DMS 273 treated with DMSO at 0.1 percent for 48 hours (cell line): ENCODE measurements at places on chromosomes 1 and 21.

GRCh38 chr1:100517515-100517914 lies 20.4 kb upstream of the GPR88 start:
- DNase-seq = no peak

DNA sequence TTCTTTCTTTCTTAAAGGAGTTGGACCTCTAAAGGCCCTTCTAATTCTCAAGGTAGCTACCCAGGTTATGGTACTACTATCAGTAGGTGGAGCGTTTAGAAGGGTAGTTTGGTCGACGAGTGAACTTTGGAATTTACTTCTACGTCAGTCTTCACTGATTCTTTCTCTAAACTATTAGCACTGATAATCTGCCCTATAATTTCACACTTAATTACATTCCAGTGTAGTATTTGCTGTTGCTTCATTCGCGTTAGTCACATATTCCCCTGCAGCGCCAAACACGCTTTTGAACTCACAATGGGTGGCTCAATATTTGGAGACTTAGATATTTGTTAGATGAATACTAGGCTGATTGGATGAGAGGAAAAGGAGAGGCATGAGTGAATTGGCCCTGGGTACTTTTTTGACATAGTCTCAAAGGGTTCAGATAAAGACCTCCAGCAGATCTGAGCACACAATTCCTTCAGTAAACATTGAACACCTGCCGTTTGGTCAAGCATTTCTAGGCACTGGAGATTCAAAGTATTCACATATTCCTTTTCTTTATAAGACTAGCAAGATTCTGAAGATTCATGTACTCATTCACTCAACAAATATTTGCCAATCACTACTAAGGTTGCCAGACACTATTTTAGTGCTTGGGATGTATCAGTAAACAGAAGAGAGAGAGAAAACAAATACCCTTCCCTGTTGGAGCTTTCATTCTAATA lies 929 bp upstream of the FOXJ3 start:
- no peak for DNase-seq

GRCh38 chr1:202164271-202165037 lies 4.1 kb upstream of the PTPN7 start:
- no peak for DNase-seq

GRCh38 chr1:226482975-226483700 lies 65.4 kb upstream of the STUM start:
- DNase-seq = peak; percentile 26

DNA sequence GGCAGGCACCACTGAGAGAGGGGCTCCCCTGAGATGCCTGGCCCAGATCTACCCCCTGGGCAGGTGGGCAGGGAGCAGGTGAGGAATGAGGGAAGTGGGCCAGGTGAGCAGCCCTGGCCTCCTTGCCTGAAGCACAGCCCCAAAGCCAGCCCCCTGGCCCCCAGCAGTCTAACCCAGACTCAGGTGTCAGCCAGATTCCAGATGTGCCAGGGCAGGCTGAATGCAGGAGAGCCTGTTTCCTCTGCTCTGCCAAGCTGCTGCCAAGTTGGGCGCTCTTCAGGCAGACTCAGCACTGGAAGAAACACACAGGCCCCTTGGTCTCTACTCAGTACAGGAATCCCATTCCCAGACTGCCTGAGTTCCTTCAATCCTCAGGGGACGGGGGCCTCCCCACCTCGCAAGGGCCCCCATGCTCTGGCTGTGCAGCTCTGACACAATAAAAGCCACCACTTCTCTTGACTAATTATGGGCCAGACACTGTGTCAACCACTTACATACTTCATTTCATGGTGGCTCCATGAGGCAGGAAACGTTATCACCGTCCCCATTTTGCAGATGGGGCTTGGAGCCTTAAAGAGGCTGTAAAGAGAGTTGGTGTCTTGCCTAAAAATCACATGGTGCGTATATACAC lies 20.4 kb downstream of the ARHGEF19 start:
- DNase-seq = no peak

DNA sequence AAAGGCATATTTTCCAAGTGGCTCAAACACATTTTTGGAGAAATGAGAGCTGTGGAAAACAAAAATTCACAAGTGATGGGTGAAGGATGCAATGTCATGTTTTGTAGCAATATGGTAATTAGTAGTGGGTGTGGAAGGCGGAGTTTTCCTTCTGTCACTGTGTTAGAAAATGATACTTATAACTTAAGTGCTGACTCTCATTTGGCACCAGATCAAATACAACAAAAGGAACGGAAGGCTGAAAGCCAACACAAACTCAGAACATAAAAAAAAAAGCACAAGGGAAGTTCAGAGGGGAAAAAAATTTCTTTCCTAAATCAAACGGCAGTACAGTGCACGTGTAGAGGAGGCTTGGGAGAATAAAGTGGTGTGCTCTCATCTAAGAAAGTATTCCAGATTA lies at the start of gene TNFSF18:
Gene TNFSF18 (minus strand): TSS at position 77 of the 400 bp plus-strand sequence. CDS start 45 bp downstream, at position 32.
- peak; percentile 46 for DNase-seq

- DNase-seq = no peak
Measured at GRCh38 chr1:118987468-118988185, 516 bp downstream of the TBX15 start.

- no peak for DNase-seq
Measured at GRCh38 chr1:26831546-26832248, 5.2 kb downstream of the ZDHHC18 start.

DNA sequence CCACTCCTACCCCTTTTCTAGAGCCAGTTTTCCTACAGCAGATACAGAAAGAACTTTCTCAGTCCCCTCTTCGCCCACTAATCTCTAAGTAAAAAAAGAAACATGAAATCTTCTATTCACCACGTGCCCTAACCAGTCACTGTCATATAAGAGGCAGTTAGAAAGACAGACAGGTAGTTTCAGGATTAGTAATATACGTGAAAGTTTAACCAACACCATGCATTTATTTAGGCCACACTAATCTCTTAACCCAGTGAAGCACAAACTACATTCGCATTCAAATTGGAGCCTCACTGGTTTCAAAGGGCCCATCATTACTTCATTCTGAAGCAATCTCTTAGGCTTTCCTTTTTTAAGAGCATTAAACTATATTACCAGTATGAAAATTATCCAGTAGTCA lies 10.1 kb downstream of the GPATCH2 start:
- no peak for DNase-seq

DNA sequence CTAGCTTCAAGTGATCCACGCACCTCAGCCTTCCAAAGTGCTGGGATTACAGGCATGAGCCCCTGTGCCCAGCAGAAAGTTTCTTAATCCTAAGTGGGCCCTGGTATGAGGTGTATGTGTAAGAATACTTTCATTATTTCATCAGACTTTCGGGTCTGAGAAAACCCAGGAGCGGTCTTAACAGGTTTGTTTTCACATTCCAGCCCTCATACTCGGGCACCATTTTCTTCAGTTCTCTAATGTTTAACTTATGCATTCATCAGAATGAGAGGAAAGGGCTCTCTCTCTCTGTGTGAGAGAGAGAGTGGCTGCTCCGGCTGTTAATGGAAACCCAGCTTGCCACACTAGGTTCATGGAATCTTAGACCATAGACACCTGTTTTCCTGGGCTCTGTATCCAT lies 4.2 kb upstream of the PADI1 start:
- no peak for DNase-seq

GRCh38 chr1:23865543-23865930 lies 2.6 kb downstream of the FUCA1 start:
- DNase-seq = no peak

DNA sequence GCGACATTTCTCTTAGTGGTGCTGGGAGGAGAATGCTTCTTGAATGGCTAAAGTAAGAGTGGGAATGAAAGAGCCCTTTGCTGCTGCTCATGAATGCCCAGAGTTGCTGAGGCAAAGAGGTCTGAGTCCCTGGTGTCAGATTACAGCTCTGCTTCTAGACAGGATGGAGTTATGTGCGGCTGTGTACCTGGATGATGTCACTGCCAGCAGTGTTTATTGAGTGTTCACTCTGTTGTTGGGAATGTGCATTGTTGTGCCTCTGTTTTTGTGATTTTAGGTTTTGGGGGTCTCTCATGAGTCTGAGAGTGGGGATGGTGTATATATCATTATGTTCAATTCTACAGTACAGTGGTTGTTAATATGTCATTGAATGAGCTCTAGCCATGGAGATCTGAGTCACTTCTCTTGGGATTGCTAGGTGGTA lies 2.7 kb downstream of the CDC14A start:
- peak; percentile 29 for DNase-seq

- no peak for DNase-seq
Measured at GRCh38 chr1:226661965-226662364, 77.1 kb downstream of the ITPKB start.

- no peak for DNase-seq
Measured at GRCh38 chr21:14886001-14886400, 178.8 kb downstream of the NRIP1 start.

DNA sequence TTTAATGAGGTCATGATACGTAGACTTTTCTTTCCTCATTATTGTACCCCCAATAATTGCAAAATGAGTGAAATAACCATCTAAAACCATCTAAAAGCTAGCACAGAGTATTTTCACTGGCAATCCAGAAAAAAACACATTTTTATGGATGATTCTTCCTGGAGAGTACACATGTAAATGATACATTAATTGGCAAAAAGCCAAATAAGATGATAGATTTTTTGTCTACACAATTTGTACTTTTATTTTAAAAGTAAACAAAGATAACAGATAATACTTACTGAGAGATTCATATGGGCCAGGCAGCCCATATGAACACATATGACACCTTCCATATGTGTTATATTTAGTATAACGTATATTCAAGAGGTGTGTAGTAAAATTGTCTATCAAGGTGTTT lies 2.5 kb upstream of the KRTAP19-7 start:
- DNase-seq = no peak

DNA sequence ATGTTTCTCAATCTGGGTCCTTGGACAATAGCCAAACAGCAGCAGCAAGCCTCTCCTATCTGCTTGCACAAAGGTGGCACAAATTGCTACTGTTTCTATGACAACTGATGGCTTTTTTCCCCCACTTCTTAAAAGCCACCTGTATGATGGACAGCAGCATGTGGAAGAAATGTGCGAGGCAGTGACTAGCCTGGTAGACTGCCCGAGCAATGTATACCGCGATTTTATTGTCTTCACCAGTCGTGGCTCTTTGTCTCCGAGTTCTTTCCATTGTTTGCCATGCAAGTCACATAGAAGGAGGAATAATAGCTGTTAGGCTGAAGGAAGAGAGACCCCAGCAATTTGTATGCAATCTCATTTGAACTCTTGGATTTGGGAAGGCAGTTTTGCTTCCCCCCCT lies 79.4 kb downstream of the S1PR1 start:
- no peak for DNase-seq

DNA sequence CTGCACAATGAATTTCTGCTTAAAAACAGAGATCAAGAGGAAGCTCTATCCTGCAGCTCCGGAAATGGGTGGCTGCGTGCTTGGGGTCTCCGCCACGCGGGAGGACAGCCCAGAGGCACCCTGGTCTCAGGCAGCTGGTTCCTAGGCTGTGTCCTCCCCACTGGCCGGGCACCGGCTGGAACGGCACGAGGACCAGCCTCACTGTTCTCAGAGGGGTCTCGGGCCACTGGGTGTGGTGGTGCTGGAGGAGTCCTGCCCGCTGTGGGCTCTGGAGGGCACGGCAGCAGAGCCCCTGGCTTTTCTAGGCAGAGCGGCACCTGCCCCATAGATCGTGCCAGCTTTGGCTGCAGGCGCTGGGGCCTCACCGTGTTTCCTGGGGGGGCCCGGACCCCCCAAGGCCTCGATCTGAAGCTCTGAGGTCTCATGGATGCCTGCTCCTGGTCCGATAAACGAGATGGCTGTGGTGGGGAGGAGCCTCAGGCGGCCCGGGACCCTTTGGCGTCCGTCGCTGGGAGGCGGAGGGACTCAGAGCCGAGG lies 8.2 kb upstream of the RNF223 start:
- DNase-seq = no peak

- DNase-seq = no peak
Measured at GRCh38 chr21:26546446-26547097, 26.5 kb downstream of the CYYR1 start.

- DNase-seq = no peak
Measured at GRCh38 chr1:153363641-153364040, 6.0 kb downstream of the S100A9 start.

DNA sequence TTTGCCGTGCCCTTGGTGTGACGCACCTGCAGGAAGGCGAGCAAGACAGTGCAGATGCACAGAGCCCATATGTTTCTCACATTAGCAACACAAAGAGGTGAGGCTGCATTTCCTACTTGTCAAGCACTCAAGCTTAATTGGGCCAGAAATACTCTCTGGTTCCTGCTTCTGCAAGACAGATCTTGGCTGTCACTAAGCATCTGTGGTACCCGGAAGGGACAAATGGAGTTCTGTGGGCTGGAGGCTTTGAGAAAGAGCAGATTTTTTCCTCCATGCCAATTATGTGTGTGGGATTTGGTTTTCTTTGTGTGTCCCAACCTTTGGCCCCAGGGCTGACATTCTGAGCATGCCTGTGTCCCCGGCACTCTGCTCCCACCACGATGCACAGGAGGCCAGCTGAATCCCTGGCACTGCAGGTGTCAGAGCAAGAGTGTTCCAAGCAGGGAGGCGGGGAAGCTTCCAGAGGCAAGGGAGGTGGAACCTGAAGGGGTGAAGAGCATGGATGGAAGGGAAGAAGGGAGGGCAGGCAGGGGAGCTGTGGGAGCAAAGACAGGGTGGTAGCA lies 52.0 kb upstream of the STUM start:
- DNase-seq = no peak

DNA sequence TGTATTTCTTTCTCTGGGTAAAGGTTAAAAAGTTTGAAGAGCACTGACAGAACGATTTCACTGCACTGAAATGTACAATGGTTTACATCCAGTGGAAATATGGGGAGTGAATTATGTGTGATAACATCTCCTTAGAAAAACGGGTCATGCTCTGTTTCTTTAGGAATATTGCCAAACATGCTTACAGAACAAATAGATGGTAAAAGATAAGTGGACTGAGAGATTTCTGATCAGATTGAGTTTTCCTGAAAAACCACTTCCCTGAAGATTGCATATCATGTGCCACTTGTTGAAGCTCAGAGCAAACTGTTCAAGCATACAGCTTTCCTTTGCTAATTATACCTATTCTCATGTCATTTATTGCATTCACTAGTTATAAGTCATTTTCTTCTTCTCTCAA lies 29.9 kb upstream of the DISP1 start:
- DNase-seq = no peak

- DNase-seq = no peak
Measured at GRCh38 chr21:37627074-37627473, 260.5 kb downstream of the DYRK1A start.

GRCh38 chr1:29469457-29469856 lies 233.1 kb downstream of the PTPRU start:
- DNase-seq = no peak

GRCh38 chr1:168504064-168504837 lies 39.5 kb downstream of the XCL2 start:
- DNase-seq = no peak

DNA sequence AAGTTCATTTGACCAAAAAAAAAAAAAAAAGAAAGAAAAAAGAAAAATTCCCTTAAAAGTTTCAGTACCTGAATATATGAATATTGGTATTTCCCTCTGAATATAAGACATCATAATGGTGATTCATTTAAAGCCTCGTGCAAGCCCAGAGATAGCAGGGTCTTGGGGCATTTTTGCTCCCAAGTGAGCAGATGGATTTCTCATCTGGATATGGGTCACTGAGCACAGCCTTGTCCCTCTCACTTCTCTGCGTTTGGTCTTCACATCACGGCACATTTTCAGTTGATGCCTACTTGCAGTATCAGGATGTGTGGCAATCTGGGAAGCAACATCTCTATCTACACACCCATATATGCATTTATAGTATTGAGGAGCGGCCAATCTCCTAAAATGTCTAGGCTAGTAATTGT lies 12.7 kb downstream of the CD58 start:
- DNase-seq = no peak
